NCI-H226 (cell line): ENCODE measurements at places on chromosomes 3 and 15.

- no peak for DNase-seq
Measured at GRCh38 chr3:46130631-46131310, 77.3 kb downstream of the CCR1 start.

GRCh38 chr15:84741121-84741520 lies 7.3 kb upstream of the ZNF592 start:
- DNase-seq = no peak

DNA sequence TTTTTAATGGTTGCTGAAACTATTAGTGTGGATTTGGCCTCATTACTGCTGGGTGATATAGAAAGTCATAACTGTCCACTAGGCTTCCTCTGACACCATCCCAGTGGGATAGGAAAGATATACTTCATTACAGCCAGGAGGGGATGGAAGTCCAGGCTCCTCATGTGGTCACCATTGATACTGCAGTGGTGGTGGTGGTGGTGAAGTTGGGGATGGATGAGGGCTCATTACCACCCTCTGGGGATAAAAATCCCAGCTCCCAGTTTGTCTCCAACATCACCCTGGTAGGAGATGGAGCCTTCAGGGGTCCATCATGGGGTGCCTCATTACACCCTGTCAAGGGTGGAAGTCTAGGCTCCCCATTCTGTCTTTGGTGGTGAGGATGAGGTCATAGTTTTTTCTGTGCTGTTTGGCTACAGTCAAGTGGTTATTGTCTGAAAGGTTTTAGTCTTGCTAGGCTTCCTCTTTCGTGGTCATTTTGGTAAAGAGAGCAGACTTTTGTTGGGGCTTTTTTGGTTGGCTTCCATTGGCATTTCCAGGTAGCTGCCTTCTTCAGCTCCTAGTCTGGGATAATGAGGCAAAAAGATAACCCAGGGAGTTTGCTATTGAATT lies 30.1 kb upstream of the FILIP1L start:
- DNase-seq = no peak

GRCh38 chr3:17946619-17947018 lies 204.2 kb upstream of the TBC1D5 start:
- no peak for DNase-seq

DNA sequence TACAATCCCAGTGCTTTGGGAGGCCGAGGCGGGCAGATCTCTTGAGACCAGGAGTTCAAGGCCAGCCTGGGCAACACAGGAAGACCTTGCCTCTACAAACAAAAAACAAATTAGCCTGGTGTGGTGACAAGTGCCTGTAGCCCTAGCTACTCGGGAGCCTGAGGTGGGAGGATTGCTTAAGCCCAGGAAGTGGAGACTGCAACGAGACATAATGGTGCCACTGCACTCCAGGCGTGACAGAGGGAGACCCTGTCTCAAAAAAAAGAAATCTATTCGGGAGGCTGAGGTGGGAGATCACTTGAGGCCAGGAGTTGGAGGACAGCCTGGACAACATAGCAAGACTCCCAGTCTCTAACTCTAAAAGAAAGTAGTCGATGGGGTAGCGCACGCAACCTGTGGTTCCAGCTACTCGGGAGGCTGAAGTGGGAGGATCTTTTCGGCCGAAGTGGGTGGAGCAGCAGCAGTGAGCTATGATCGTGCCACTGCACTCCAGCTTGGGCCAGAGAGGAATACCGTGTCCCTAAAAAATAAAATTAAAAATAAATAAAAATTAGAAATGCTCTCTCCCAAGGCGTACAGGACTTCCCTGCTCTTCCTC lies 775 bp downstream of the C3orf33 start:
- DNase-seq = no peak

- DNase-seq = peak; percentile 51
Measured at GRCh38 chr3:122902326-122902725, 107.5 kb downstream of the SLC49A4 start.

GRCh38 chr3:70580021-70580420 lies 267.6 kb upstream of the MDFIC2 start:
- no peak for DNase-seq

- no peak for DNase-seq
Measured at GRCh38 chr3:43217206-43217605, 69.1 kb upstream of the SNRK start.

DNA sequence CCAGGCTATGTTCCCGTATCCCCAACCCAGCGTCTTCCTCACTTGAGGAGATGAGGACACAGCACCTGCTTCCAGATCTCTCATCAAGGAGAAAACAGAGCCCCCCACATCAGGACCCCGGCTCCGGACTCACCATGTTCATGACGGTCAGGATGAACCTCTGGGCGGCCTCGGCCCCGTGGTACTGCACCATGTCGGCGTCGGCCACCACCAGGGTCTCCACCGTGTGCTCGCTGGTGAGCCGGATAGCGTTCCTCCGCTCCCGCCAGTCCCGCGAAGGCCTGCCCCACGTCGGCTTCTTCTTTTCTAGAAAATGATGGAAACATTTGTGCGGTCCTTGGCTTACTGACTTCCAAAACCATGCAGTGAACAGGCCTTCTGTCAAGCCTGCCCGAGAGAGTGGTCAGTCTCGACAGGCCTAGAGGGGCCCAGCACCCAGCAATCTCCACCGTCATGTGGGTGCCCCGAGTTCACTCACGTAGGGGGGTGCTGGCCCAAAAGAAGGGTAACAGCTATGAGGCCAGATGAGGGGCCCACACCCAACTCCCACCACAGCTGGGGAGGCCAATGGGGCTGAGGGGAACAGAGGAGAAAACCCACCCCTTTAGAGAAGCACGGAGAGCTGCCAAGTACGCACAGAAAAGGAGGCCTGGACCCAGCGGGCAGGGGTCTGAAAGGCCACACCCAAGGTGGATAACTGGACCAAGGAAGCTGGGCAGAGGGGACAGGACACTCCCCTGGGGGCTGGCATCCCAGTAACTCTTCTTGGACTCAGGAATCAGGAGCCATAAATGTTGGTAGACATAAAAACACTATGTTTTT lies 60.5 kb downstream of the ADAMTS17 start:
- no peak for DNase-seq

DNA sequence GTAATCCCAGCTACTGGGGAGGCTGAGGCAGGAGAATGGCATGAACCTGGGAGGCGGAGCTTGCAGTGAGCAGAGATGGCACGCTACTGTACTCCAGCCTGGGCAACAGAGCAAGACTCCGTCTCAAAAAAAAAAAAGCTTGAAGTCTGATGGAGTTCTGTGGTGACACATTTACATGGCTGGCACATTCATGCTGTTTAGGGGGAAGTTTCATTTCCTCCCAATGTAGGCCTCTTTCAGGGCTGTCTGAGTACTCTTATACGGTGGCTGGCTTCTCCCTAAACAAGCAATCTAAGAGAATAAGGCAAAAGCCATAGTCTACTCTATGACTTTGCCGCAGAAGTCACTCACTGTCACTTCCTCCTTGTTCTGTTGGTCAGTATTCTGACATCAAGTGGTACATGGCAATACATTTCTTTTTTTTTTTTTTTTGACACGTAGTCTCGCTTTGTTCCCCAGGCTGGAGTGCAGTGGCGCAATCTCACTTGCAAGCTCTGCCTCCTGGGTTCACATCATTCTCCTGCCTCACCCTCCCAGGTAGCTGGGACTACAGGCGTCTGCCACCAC lies 41.2 kb downstream of the OIP5 start:
- no peak for DNase-seq

- no peak for DNase-seq
Measured at GRCh38 chr15:81942655-81943195, 103.1 kb downstream of the MEX3B start.
